CD8-positive, alpha-beta T cell (primary cell): ENCODE measurements at places on chromosomes 2 and 18. TPM values are rescaled to one million over a fixed set of nuclear protein-coding genes. Genes with fewer than 3 reads are reported as not detected.

Gene TMEM214
- 27.4 TPM for total RNA-seq

Gene CRACDL
- total RNA-seq, result 0.75 TPM

DNA sequence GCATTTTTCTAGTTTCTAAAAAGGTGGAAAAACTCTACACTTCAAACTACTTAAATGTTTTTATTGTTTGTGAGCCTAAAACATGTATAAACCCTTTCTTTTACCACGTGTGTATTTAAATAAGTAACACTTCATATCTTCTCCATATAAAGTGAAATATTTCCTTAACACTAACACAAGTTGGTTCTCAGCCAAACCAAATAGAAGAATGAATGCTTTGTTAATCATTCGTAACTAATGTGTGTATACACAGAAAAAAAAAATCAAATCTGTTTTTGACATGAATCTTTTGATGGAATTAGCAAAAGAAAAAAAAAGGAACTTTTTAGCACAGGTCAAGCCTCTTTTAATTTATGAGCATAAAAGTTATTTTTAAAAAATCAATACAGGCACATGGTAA, 89.3 kb downstream of the EHBP1 start:
- DNase-seq, result no peak

- peak; percentile 43 for DNase-seq
Measured at GRCh38 chr2:238866656-238867277, 18.9 kb downstream of the TWIST2 start.
